Stimulated activated CD4-positive, alpha-beta T cell treated with anti-CD3 and anti-CD28 coated beads, Interleukin-1b, Interleukin-23, amount 100 ng/mL, for 4 hours (primary cell): ENCODE measurements at places on chromosomes 1 and 21.
A peak's percentile ranks its signal among the peaks of the same experiment; 100 is the strongest.

DNA sequence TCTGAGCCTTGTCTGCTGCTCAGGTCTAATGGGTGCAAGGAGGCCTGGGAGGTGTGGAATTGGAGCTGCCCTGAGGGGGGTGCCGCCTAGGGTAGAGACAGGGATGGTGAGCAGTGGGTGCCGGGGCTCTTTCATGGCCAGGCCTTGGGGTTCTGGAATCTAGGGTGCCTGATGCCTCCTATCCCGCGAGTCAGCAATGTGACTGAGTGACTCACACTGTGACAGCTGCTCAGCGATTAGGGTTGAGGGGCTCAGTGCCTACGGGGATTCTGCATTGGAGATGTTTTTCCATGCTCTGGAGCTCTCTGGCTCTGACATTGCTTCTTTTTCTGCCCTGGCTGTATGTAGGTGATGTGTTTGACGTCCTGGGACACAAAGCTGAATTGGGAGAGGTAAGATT, 16.8 kb downstream of the ATP8B2 start:
- DNase-seq, result no peak

DNA sequence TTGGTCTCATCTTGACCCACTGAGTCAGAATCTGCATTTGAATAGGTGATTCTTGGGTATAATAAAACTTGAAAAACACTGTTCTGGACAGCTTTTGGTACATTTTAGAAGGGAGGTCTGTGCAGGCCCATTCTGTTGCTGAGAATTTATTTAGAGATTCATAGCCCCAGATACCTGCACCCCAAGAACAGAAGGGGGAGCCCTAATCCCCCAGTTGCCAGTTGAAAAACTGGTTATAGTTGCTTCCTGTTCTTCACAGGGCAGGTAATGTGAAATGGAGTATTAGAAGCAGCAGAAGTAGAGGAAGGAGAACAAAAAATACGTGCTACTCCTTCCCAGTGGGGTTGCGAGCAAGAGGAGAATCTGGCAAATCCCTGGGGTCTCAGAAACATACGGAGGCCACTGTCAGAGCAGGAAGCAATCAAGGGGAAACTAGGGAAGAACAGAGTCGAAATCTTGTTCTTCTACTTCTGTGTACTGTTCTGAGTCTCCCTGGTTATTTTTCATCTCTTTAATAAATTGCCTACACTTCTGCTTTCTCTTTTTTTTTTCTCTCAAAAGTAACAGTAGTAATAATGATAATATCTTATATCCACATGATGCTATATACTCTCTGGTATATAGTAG, 4.6 kb upstream of the CLCA2 start:
- DNase-seq, result no peak

DNA sequence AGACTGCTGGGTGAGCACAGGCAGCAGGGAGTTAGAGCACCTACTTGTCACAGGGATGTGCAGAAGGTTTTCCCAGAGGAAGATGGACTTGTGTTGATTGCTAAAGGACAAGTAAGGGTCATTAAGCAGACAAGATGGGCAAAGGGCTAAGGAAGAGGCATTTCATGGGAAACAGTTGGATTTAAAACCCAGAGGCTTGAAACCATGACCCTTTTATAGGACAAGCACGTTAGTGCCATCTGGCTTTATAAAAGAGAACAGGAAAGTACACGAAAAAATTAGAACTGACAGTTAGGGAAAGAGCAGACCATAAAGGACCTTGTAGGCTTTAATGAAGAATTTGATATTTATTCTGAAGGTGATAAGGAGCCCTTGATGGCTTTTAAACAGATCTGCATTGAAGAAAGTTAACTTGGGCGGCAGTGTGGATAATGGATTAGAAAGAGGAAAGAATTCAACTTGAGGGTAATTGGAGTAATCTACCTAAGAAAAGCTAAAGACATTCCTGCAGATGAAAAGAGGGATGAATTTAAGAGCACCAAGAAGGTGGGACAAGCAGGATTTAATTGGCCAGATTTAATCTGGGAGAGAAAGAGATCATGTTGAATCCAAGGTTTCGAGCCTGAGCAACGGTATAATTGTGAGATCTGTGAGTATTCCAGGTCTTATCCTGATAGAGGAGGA, 68.6 kb downstream of the ZC3H11B start:
- no peak for DNase-seq

DNA sequence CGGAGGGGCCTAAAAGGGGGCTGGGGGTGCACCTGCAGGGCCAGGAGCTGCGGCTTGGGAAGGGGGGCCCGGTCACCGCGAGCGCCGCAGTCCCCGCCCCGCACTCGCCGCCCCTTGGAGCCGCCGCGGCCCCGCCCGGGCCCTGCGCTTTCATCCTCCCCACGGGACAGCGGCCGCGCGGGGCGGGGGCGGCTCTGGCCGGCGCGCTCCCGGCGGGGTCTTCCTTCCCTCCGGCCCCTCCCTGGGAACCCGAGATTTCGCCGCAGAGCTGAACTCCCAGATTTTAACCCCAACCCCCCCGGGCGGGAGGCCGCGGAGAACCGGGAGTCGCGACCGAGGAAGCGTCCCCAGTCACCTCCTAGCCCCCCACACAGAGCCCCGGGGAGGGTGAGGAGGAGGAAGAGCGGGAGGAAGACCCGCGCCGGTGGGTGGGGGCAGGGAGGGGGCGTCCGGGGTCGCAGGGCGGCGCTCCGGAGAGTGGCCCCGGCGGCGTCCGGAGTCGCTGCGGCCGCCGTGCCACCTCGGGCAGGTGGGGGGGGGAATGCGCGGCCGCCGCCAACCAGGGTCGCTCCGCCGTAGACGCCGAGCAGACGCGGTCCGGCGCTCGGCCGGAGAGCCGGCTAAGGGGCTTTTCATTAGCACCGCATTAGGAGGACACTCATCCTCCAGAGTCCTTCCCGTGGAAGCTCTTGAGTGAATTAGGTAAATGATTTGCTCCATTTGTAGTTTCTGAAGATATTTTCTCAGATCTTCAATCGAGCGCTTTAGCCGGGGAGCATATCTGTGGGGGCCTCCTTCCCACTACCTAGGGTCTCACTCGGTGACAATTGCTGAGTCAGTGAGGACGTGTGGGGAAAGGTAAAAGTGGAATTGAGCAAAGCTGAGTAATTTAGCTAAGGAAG, 31.6 kb upstream of the NFIA start:
- DNase-seq, result no peak

- DNase-seq, result no peak
Measured at GRCh38 chr1:99358770-99359169, 94.5 kb downstream of the PLPPR4 start.

DNA sequence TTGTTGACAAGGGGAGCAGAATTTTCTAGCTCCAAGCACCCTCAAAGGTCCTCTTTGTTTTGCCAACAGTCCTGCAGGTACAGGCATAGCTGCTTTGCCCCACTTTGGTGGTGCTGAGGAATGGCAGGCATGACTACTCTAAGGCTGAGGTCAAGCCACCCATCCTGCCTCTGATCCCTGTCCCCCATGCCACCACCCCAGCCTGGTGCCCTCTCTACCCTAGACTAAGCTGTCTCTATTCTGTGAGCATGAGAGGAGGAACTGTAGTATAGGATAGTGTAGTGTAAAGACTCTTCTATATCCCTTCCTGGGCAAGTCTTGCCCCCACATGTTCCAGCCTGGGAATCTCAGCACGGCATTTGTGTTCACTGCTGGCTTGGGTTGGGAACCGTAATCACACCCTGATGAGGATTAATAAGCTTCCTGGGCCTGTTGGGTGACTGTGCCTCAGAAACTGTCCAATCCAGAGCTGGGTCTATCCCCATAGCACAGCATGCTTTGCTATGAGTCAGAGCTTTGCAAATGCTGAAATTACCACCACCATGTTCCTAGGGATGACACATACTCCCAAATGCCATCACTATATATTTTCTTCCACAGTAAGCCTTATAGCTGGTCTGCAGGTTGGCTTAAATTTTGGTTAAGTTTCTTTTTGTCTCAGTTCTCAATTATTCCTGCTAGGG, 105.7 kb upstream of the PPP2R5A start:
- DNase-seq, result no peak

- no peak for DNase-seq
Measured at GRCh38 chr21:37800057-37800455, 116.2 kb downstream of the KCNJ6 start.

DNA sequence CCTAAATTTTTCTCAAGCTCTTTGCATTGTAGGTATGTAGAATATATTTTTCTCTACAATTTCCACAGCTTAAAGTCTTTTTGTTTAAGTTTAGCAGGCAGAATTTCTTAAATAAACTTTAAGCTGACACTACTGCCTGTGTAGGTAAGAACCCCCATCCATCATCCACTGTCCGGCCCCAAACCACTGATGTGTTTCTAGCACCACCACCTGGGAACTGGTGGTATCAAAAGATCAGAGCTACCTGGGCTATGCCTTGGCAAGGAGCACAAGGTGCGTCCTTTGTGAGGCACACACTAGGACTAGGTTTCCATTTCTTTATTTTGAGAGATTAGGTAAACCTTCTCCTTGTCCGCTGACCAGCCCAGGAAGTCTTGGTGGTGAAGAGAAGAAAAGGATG, 10.5 kb upstream of the LELP1 start:
- no peak for DNase-seq

DNA sequence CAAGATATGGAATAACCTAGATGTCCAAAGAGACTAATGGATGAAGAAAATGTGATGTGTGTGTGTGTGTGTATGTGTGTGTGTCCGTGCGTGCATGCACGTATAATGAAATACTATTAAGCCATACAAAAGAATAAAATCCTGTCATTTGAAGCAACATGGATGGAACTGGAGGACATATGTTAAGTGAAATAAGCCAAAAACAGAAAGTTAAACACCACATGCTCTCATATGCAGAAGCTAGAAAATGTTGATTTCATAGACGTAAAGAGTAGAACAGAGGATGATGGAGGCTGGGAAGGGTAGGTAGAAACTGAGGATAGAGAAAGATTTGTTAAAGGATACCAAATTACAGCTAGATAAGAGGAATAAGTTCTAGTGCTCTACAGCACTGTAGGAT, 133.7 kb downstream of the APP start:
- DNase-seq, result no peak

- DNase-seq, result no peak
Measured at GRCh38 chr1:180256341-180257027, 26.4 kb downstream of the LHX4 start.

- DNase-seq, result no peak
Measured at GRCh38 chr1:200362421-200362820, 47.4 kb downstream of the ZNF281 start.

DNA sequence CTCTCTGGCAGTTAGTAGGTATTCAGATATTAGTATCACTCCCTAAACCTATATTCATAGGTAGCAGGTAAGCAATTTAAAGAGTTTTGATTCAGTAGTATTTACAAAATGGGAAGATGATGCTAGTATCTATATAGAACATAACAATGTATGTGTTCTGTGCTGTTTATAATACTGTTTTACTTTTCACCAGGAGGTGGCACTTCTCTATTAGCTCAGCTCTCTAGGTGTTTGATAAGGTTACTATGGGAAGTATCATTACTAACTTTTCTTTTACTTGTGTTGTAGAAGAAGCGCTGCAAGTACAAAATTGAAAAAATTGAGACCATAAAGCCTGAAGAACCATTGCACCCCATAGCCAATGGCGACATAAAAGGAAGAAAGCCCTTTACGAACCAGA, 49.4 kb upstream of the FASLG start:
- DNase-seq, result no peak

- peak; percentile 30 for DNase-seq
Measured at GRCh38 chr1:103529746-103530145, 4.2 kb downstream of the RNPC3 start.

DNA sequence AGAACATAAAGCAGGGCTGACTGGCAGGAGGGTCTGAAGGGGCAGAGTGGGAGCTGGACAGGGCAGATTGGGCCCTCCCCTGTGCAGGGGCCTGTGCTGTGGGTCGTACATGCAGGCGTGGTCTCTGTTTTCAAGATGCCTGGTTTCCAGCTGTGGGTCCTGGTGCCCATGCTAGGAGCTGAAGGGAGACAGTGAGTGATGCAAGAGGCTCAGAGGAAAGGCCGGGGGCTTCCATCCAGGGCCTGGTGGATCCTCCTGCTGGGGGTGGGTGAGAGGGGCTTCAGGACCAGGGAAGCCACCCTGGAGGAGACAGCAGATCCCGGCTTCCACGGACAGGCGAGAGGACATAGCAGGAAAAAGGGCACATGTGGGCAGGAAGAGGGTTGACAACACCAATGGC, 349.0 kb upstream of the VAMP3 start:
- no peak for DNase-seq

- DNase-seq, result no peak
Measured at GRCh38 chr1:242692988-242693387, 168.5 kb upstream of the PLD5 start.

DNA sequence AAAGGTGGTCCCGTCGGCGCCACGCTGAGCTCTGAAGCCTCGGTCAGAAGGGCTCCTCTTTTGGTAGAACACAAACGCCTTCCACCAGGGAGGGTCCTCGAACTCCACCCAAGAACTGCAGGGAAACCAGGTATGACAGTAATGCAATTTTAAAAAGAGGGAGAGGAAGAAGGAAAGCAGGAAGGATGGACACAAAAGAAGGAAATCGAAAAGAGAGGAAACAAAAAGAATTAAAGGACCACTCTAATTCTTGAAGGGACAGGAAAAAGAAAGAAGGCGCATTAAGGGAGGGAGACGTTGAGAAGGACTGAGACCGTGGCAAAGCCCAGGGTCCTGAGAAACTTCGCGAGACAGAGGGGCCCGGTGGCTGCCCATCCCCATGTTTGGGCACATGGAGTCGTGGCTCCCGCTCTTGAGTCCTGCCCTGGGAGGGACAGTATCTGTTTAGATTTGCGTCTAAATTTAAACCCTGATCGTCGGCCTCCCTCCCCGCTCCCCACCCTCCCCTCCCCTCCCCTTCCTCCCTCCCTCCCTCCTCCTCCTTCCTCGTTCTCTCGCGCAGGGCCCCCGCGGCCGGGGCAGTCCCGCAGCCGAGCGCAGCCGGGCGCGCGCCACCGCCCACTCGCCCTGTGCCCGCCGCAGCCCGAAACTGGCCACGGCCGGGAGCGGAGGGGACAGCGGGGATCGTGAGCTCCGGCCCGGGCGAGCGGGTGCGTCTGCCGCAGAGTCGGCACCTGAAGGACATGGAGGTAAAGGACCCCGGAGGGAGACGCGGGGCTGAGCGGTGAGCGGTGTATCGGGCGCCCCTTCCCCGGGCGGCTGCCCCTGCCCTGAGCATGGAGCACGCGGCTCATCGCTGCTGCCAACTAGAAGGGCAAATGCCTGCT, at the start of gene RCSD1:
Gene RCSD1 (plus strand): TSS at position 552 of the 887 bp plus-strand sequence. CDS start 192 bp downstream, at position 744.
- DNase-seq, result peak; percentile 58

- no peak for DNase-seq
Measured at GRCh38 chr1:218182455-218182854, 102.6 kb upstream of the RRP15 start.

GRCh38 chr1:41833519-41834000, 85.2 kb downstream of the HIVEP3 start:
- DNase-seq, result no peak

GRCh38 chr1:185654952-185655314, 79.3 kb upstream of the HMCN1 start:
- no peak for DNase-seq

GRCh38 chr1:226364514-226364899, 43.4 kb downstream of the PARP1 start:
- DNase-seq, result no peak

DNA sequence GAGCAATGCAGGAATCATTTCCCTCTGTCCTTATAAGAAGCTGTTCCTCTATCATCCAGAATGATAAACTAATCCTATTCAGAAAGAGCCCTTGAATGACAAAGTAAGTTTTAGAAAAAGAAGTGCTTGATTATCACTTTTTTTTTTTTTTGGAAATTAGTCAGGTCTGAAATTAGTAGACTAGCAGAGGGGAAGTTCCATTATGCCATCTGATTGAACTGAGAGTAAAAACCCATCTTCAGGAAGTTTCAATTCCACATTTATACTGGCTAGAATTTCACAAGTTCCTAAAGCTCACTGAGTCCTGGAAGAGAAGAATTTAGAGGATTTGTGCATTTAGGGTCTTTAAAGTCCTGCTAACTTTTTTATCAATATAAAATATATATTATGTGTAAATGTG, 128.8 kb upstream of the COA6 start:
- no peak for DNase-seq

- DNase-seq, result no peak
Measured at GRCh38 chr1:228989992-228990827, 254.9 kb downstream of the RHOU start.
